T-helper 17 cell (primary cell): ENCODE measurements at places on chromosomes 12 and 14.

- DNase-seq, result no peak
Measured at GRCh38 chr12:2054091-2055018, 1.6 kb downstream of the CACNA1C start.

- DNase-seq, result peak; percentile 32
Measured at GRCh38 chr12:103495469-103496456, at the start of gene C12orf42. Gene C12orf42, minus strand, starts transcription at chr12:103495968. Its CDS starts 17,542 bp downstream, at chr12:103478426.

DNA sequence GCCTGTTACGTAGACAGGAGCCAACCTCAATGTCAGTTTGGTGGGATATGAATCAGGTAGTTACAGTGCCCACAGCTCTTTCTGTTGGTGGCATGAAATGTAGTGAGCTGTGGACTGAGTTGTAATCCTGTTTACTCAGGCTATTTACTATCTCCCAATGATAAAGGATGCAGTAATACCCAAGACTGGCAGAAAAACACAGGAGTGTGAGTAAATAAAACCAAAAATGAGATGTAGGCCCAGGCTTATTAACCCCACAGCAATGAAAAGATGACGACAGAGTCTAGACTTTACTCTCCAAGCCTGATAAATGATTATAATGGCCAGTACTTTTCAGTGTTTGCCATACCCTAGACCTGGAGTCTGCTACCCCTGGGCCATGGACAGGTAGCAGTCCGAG lies 22.8 kb upstream of the LRIG3 start:
- DNase-seq, result no peak

DNA sequence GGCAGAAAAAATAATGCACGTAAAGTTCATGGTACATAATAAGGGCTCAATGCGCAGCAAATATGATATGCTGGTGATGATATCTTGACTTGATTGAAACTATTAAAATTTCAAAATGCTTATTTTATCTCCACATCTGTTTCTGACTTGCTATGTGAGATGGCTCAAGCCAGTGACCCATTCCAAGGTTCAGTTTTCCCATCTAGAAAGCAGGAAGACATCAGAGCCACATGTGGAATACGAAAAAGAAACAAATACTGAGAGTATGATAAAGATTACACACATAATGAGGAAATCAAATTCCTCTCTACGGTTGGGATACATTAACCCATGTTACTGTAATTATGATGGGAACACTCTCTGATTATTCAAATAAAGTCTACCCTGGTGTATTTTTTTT lies 24.0 kb upstream of the TSPAN11 start:
- DNase-seq, result no peak

GRCh38 chr14:68379510-68380328 lies 413.1 kb downstream of the ZFP36L1 start:
- peak; percentile 27 for DNase-seq

GRCh38 chr12:87021400-87021799 lies 765.2 kb upstream of the MGAT4C start:
- no peak for DNase-seq

DNA sequence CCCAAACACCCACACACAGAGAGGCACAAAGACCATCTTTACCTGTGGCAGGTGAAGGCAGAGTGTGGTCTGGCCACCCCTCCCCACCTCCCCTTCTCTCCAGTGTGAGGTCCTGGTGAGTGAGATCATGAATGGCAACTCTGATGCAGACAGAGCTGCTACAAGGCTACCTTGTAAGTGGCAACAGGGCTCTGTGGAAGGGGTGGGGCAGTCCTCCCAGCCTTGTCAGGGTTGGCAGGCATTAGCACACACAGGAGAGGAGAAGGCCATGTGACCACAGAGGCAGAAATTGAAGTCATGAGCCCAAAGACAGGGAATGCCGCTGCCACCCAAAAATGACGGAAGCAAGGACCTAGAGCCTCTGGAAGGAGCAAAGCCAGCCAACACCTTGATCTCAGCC lies 30.7 kb downstream of the VWF start:
- no peak for DNase-seq

- DNase-seq, result no peak
Measured at GRCh38 chr12:12086973-12087692, 16.4 kb downstream of the BCL2L14 start.

DNA sequence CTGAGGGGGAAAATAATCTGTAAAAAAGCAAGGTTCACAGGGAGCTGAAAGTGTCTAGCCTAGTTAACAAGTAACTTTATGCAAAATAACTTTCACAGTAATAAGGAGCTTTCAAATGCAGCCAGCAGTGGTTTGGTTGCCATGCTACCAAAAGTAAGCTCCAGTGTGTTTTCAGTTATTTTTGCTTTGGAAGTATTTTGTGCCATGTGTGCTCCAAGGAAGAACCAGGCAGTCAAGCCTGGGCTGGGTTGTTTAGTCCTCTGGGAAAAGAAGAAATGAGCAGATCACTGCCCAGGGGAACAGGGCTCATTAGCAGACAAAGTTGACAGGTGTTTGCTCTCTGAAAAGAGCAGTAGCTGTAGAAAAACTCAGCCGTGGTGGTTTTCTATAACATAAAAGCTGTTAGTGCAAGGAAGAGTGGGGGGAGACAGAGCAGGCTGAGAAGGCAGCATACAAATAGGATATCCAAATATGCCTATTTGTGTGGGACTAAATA lies 92.8 kb upstream of the TMTC2 start:
- no peak for DNase-seq

DNA sequence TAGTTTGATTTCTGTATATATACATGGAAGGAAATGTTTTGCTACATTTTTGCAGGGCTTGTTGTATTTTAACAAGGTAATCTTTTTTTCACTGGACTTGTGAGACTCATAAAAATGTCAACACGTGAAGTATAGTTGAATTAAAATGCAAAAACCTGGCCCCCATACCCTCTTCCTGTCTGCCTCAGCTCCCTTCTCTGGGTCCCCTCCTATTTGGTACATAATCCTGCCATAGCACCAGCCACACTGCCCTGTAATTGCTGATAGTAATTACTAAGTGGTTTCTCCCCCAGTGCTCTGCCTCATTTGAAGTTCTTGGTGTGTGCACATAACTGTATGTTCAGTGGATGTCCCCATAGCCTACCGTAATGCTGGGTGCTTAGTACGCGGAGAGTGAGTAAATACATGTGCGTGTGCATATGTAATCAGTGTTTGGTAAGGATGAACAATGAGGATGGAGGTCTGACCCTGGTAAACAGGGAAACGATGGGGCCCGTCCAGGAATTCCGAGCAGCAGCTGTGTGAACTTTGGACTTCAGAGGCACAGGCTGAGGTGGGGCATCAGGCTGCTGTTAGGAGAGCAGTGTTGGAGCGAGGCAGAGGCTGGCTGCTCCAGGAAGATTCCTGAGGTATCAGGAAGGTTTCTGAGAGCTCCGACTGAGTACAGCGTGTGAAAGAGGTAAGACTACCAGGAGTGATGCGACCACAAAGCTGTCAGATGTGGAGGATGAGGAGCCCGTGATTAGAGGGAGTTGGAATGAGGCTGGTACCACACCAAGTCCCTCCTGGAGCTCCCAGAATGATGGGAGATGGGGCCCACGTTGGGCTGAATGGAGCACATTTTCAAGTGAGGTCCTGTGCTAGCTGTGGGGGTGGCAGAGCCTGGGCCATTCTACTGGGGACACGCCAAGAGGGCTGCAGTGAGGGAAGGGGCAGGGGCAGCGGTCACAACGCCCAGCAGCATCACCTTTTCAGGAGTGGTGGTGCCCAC lies 106.8 kb downstream of the PELI2 start:
- no peak for DNase-seq

- no peak for DNase-seq
Measured at GRCh38 chr14:26531894-26532293, 65.9 kb downstream of the NOVA1 start.

- DNase-seq, result no peak
Measured at GRCh38 chr12:121524196-121524916, 56.5 kb downstream of the KDM2B start.

DNA sequence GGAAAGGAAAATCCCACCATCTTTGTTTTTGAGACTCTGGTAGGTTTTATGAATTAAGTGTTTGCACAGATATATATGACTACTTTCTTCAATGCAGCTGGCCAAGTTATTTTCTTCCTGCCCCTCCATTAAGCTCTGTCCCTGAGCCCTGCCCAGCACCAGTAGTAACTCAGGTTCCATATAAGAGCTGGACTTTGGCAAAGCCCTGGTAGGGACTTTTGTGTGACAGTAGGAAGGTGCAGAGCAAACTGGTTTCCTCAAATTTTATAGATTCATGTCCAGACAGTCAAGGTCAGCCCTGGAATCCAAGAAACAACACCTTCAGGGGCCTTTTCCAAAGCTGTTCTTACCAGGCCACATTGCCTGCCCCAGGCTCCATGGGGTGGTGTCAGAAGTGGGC lies 47.3 kb downstream of the SSPN start:
- DNase-seq, result no peak

DNA sequence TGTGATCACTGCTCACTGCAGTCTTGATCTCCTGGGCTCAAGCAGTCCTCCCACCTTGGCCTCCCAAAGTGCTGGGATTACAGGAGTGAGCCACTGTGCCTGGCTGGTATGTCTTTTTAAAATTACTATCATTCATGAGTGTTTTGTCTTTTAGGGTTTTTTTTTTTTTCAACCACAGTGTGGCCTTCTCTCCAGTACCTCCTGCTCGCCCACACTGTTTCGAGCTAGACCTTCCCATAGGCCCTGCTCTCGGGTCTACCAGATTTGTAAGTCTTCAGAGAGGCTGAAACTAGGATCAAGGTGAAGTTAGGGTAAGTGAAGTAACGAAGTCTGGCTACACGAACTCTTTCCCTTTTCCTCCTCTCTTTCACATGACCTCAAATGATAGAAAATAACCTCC lies 1.5 kb downstream of the BIN2 start:
- DNase-seq, result no peak

DNA sequence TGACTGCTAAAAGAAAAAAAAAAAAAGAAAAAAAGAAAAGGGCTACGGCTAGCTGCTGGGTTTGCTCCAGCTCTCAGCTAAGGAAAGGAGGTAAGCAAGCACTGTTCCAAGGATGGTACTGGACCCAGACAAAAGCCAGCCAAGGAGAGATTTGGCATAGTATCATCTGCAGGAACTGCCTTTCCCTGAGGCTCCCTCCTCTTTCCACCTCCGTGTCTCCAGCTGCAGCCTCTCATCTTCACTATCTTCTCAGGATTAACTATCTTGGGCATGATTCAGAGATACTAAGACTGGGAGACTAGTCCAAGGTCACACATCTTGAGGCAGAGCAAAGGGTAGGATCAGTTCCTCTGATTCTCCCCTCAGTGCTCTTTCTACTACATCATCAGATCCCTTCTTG lies 6.0 kb downstream of the KITLG start:
- DNase-seq, result no peak

DNA sequence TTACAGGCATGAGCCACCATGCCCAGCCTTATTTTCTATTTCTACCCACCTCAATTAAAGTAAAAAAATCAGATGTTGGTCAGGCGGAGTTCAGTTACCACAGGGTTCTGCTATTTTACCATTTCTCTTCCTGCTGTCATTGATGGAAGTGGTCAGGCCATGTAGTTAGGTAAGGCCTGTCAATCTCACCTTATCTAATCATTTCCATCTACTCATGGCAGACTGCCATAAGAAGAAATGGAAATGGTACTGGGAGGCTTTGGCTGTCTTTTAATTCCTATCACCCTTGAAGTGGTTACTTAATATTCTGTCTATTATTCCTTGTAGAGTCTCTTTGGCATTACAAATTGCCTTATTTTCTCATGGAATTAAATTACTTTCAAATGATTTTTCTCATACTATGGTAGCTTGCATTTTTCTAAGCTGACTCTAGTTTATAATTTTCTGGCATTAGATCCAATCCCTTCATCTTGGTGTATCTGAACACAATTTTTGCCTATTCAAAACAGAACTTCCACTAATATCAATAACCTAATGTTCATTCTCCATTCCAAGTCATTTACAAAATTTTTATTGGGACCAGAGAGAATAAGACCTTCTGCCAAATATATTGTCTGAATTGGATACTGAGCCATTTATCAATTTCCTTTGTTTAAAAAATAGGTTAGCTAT lies 198.7 kb downstream of the DACT1 start:
- no peak for DNase-seq

- no peak for DNase-seq
Measured at GRCh38 chr14:91388551-91388975, 29.1 kb downstream of the CCDC88C start.

DNA sequence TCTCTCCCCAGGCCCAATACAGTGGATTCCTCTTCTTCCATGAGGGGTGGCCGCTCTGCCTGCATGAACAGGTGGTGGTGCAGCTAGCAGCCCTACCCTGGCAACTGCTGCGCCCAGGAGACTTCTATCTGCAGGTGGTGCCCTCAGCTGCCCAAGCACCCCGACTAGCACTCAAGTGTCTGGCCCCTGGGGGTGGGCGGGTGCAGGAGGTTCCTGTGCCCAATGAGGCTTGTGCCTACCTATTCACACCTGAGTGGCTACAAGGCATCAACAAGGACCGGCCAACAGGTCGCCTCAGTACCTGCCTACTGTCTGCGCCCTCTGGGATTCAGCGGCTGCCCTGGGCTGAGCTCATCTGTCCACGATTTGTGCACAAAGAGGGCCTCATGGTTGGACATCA lies 3.8 kb downstream of the ARHGEF40 start:
- DNase-seq, result no peak

DNA sequence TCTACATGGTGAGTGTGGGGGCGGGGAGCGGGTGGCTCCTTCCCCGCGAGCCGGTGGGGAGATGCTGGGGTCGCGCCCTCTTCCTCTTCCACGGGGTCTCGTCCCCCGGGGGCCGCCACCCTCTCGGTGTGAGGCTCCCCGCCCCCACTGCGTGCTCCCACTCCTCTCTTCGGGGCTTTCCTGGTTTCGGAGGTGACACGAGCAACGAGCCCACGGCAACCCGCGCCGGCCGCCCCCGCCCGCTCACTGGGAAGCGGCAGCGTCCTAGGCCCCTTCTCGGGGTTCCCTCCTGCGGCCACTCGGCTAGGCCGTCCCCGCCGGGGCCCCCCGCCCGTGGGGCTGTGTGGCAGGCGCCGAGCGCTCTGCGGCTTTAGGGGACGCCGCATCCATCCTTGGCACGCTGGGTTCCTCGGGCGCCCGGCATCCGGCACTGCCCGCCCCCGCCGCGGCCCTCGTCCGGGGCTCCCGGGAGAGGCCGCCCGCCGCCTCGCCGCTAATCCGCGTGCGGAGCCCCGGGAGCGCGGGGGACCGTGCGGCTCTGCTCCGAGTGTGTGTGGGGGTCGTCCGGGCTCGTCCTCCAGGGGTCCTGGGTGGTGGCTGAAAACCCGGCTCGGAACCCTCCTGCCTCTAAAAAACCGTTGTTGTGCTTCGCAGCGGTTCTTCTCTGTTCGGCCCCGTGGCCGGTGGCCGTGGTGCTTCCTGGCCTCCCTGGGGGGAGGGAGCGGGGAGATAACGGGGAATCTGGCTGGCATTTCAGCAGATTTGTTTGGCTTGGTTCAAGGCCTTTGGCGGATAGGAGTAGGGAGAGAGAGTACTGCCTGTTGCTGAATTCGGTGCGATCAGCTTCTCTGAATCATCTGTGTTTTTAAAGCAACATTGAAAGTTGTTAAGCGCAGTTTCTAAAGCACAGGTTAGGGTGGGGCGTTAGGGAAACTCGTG lies 1.0 kb downstream of the PCNX1 start:
- DNase-seq, result peak; percentile 46
